ENCODE measurements at places on chromosomes 1 and 21.

DNA sequence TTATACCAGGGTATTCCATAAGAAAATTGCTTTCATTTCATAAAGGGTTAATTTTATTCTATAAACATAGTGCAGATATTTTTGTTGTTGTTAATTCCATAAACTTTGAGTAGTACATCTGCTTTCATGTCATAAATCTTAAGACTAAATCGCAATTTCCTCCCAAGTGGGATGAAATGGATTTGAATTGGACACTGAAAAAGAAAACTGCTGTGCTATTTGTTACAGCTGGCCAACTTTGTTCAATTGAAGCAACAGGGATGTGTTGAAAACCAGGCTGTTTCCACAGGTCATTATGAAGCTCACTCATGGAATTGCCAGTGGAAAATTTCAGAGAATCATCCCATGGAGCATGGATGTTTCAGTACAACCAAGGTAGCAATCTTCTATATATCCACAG, 252.5 kb upstream of the RGS18 start:
- no peak for DNase-seq

- peak; percentile 83 for DNase-seq
Measured at GRCh38 chr1:232704694-232705680, 75.1 kb upstream of the SIPA1L2 start.

DNA sequence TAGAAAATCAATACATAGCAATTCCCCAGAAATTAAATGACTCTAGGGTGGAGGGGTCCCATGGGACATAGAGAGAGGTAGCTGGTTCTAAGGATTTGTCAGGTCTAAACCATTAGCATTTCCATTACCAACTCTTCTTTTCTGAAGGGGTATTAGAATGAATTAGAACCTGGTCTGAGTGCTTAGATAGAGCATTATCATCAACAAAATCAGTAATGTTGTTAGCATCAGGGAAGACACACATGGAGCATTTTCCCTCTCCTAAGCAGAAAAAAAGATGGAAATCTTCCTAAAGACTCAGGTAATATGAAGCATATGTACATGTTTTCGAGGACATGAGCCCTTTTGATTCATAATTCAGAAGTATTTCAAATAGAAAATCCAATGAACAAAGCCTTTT, 984.4 kb upstream of the NCAM2 start:
- no peak for DNase-seq

GRCh38 chr1:172399756-172400721, 20.4 kb upstream of the C1orf105 start:
- DNase-seq = peak; percentile 66

DNA sequence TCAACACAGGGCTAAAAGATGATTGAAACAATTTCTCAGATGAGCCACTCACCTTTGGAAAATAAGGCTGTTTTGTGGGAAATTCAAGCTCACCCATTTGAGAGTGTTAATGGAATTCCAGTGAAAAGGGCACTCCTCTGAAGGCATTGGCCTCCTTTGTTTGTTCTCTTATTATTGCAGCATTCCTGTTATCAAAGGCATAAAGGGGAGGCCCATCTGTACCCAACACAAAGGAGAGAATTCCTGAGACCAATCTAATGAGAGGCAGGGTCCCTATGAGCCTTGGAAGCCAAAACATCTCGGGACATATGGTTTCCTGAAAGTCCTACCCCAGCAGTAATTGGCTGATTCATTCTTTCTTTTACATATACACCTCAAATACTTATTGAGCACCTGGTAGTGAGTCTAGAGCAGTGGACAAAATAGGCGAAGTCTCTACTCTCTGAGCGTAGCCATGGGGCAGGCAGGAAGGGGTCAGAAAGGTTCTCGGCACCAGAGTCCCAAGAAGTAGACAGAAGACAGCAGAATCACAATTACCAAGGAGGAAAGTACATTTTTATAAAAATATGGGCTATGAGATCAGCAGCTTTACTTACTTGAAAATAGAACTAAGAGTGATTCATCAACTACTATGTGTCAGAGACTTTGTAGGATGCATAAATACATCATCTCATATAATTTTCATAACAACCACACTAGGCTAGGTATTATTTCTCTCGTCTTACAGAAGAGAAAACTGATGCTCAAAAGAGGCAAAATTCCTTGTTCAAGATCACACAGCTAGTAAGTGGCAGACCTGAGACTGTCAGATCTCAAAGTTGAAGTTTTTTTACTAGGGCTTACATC, 218.7 kb downstream of the DAB1 start:
- no peak for DNase-seq

Measured in islet precursor cell (in vitro differentiated cells).